A549 (cell line): ENCODE measurements at places on chromosomes 7 and 10. TPM values are rescaled to one million over a fixed set of nuclear protein-coding genes. Genes with fewer than 3 reads are reported as not detected.

ZNF853 gene
- polyA plus RNA-seq: 1.6 to 2.1 TPM (median 1.8 TPM) in 3 replicates

AOAH gene
- polyA plus RNA-seq: not detected in 3 replicates

STAMBPL1 gene
- 25.8 to 29.0 TPM (median 28.2 TPM) in 3 replicates for polyA plus RNA-seq

TDRD1 gene
- polyA plus RNA-seq: not detected in 3 replicates

CDC14C gene
- 0.05 to 0.06 TPM in 2 of 3 replicates, not detected in the other for polyA plus RNA-seq

TFR2 gene
- 2.5 to 3.1 TPM (median 3.0 TPM) in 3 replicates for polyA plus RNA-seq

RBM48 gene
- 7.1 to 8.1 TPM (median 7.9 TPM) in 3 replicates for polyA plus RNA-seq

PILRA gene
- 1.9 to 3.8 TPM (median 3.4 TPM) in 3 replicates for polyA plus RNA-seq

PARP12 gene
- 10.0 to 11.8 TPM (median 11.5 TPM) in 3 replicates for polyA plus RNA-seq

H2AZ2 gene
- 236 to 244 TPM (median 241 TPM) in 3 replicates for polyA plus RNA-seq

ZNF107 gene
- polyA plus RNA-seq: 2.8 to 3.6 TPM (median 3.4 TPM) in 3 replicates

RBP4 gene
- 5.6 to 6.2 TPM (median 6.0 TPM) in 3 replicates for polyA plus RNA-seq

PRPF18 gene
- polyA plus RNA-seq: 22.0 to 22.8 TPM (median 22.3 TPM) in 3 replicates

FAM170B gene
- not detected in 3 replicates for polyA plus RNA-seq

KLF14 gene
- 0.03 TPM in 2 of 3 replicates, not detected in the other for polyA plus RNA-seq

SEMA4G gene
- 10.2 to 13.5 TPM (median 13.3 TPM) in 3 replicates for polyA plus RNA-seq

GPER1 gene
- 0.50 to 0.80 TPM (median 0.54 TPM) in 3 replicates for polyA plus RNA-seq

AMZ1 gene
- 0.03 to 0.05 TPM in 2 of 3 replicates, not detected in the other for polyA plus RNA-seq

LGI1 gene
- polyA plus RNA-seq: not detected in 3 replicates

C10orf67 gene
- 0.05 to 0.12 TPM (median 0.06 TPM) in 3 replicates for polyA plus RNA-seq

USP6NL gene
- polyA plus RNA-seq: 10.4 to 11.7 TPM (median 10.6 TPM) in 3 replicates

DNAH11 gene
- polyA plus RNA-seq: 0.01 to 0.20 TPM (median 0.03 TPM) in 3 replicates

UNCX gene
- not detected in 3 replicates for polyA plus RNA-seq

DGKB gene
- polyA plus RNA-seq: not detected in 3 replicates

COL28A1 gene
- polyA plus RNA-seq: 0.14 to 0.22 TPM (median 0.17 TPM) in 3 replicates

ITIH2 gene
- 0.31 to 0.34 TPM (median 0.32 TPM) in 3 replicates for polyA plus RNA-seq

BLOC1S2 gene
- 87.6 to 90.9 TPM (median 88.5 TPM) in 3 replicates for polyA plus RNA-seq

CALY gene
- polyA plus RNA-seq: 0.63 to 0.89 TPM (median 0.73 TPM) in 3 replicates

ZCCHC24 gene
- polyA plus RNA-seq: 3.9 to 4.7 TPM (median 4.2 TPM) in 3 replicates

HMX2 gene
- polyA plus RNA-seq: 0.07 to 0.09 TPM (median 0.08 TPM) in 3 replicates
